ENCODE measurements at places on chromosomes 7 and 10. TPM values are rescaled to one million over a fixed set of nuclear protein-coding genes. Genes with fewer than 3 reads are reported as not detected.

ITGA8 gene
- 31.3 TPM for total RNA-seq

TMEM270 gene
- not detected for total RNA-seq

OR2A42 gene
- total RNA-seq = 0.09 TPM

ACBD7 gene
- total RNA-seq = 0.77 TPM

CRHR2 gene
- total RNA-seq = not detected

CLDN12 gene
- total RNA-seq = 36.2 TPM

NEBL gene
- 274 TPM for total RNA-seq

ZNF716 gene
- not detected for total RNA-seq

IL2RA gene
- total RNA-seq = 1.8 TPM

VSTM4 gene
- total RNA-seq = 18.5 TPM
